Stimulated activated CD4-positive, alpha-beta T cell treated with anti-CD3 and anti-CD28 coated beads, Interleukin-15, amount 100 ng/mL, for 48 hours (primary cell): ENCODE measurements at places on chromosomes 13 and 19.

GRCh38 chr13:20684546-20684945 lies 19.0 kb upstream of the IL17D start:
- no peak for DNase-seq

DNA sequence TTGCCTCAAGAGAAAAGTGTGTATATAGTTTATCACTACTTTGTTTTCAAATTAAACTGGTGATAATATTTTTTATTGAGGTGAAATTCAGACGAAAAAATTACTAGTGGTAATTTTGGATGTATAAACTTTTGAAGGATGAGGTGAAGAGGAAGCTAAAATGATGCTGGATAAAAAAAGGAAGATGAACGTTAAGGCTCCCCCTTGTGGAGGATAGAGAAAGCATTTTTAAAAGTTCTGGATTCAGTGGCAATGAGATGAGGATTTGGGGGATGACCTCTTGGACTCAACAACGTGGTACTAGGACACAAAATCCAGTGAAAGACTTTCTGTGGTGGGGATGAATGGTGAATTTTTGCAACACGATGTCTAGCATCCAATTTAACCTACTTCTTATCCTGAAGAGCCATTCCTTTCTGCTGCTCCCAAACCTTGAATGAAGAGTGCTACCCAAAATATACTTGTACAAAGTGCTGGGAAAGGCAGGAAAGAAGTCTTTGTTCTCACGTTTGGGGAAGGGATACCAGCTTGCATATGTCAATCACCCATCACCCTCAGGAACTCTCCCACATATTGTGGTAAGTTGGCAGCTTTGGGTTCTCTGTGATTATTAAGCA lies 7.3 kb upstream of the SIGLEC5 start:
- no peak for DNase-seq

DNA sequence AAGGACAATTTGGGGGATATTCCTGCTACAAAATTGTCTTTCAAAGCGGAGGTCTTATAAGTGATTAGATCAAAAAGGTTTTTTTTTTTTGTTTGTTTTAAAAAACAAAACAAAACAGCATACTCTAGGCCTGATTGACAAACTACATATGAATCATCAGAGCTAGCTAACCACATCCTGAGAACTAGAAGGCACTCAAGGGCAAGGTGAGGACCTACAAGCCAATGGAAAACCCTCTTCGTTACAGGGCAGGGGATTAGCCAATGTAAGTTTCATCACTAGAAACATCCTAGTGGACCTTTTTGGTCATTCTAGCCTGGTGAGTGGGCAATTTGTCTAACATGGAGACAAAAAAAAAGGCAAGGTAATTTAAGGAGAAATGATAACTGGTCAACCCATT lies 428.6 kb downstream of the RFC3 start:
- no peak for DNase-seq

- DNase-seq, result no peak
Observed at GRCh38 chr13:33251131-33251661, 34.4 kb downstream of the STARD13 start.

- no peak for DNase-seq
Observed at GRCh38 chr19:32223106-32223505, 122.3 kb upstream of the ZNF507 start.

- DNase-seq, result no peak
Observed at GRCh38 chr13:73065036-73065435, 6.2 kb downstream of the KLF5 start.

GRCh38 chr19:36081385-36081784 lies 26.7 kb downstream of the WDR62 start:
- DNase-seq, result no peak

GRCh38 chr19:2609389-2610116 lies 92.9 kb downstream of the GNG7 start:
- DNase-seq, result no peak

GRCh38 chr13:94431987-94432386 lies 47.5 kb downstream of the DCT start:
- DNase-seq, result no peak

GRCh38 chr13:38582133-38582532 lies 104.7 kb upstream of the FREM2 start:
- DNase-seq, result no peak

GRCh38 chr19:15423130-15423529 lies 4.3 kb upstream of the AKAP8L start:
- no peak for DNase-seq

- no peak for DNase-seq
Observed at GRCh38 chr13:43769529-43769928, 17.2 kb downstream of the ENOX1 start.

- DNase-seq, result no peak
Observed at GRCh38 chr13:71460211-71460610, 406.8 kb downstream of the DACH1 start.

GRCh38 chr19:42402376-42403116 lies 12.4 kb upstream of the CNFN start:
- DNase-seq, result no peak

DNA sequence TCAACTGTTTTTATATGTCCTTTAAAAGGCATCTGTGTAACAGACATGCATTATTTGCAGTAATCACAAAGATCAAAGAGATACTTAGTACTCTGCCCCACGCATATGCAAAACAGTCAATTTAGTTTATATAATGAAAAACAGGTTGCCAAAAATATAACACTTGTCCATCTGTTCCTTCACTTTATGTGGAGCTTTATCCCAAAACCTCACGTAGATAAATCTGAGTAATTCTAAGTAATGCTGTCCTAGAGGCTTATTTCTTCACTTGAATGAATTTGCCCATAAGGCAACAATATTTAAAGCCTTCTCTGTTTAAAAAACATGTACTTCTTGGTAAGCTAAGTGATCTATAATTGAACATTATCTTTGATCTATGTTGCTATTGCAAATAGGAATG lies 20.3 kb upstream of the SLITRK6 start:
- DNase-seq, result no peak

GRCh38 chr19:4496304-4496703 lies 22.0 kb downstream of the PLIN4 start:
- DNase-seq, result no peak

GRCh38 chr19:4372165-4373012 lies 28.0 kb downstream of the SH3GL1 start:
- DNase-seq, result no peak

DNA sequence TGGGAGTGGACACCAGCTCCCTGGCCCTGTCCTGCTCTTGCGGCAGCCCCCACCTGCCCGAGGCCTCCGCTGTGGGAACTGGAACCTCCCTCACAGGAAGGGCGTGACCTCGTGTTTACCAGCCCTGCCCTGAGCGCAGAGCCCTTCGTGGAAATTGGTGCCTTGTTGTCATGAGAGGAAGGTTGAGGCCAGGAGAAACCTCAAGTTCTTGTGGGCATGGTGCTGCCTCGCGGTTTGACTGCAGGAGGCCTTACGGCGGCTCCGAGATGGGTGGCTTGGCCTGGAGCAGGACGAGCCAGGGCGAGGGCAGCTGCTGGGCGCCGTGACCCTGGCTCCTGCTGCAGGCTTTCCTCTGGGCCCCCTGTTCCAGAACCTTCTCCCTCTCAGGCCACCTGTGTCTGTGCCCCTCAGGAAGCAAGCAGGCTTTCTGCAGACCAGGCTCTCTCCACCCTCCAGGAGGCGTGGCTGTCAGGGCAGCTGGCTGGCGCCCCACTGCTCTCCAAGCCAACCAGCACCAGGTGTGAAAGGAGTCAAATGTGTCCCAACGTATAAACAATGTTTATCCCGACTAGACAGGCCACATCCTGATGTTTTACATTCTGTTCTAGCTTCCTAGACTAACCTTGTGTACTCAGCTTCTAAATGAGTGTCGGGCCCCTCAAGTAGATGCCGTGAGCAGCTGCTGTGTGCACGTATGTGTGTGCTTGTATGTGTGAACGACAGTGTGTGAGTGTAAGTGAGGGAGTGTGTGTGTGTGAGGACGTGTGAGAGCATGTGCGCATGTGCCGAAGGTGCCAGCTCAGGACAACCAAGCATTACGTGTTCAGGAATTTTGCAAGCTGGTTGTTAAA lies 10.4 kb upstream of the RASA3 start:
- no peak for DNase-seq

- DNase-seq, result no peak
Observed at GRCh38 chr19:43553656-43554055, 20.7 kb downstream of the ZNF575 start.

DNA sequence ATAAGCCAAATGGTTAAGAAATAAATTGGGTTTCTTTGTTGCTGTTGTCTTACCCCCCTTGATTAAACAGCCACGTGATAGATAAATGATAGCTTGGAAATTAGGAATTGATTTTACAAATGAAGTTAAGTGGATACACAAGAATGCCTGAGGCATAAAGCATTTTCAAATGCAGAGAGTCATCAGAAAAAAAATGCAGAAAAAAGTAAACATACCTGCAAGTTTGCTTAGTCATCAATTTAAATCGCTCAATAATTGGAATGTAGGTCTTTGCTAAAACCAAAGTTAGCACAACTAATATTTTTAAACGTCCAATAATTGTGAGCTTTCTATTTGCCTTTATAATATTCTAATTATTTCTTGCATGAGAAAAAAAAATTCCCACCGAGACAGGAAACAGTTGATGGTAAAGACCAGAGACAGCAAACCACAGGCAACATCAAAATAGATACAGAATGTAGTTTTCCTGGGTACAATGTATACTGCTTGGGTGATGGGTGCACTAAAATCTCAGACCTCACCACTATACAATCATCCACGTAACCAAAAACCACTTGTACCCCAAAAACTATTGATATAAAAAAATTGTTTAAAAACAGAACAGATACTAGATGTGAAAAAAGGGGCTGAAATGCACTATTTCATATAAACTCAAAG lies 924.0 kb downstream of the PCDH9 start:
- DNase-seq, result no peak

- no peak for DNase-seq
Observed at GRCh38 chr13:37929308-37929707, 59.7 kb upstream of the TRPC4 start.

DNA sequence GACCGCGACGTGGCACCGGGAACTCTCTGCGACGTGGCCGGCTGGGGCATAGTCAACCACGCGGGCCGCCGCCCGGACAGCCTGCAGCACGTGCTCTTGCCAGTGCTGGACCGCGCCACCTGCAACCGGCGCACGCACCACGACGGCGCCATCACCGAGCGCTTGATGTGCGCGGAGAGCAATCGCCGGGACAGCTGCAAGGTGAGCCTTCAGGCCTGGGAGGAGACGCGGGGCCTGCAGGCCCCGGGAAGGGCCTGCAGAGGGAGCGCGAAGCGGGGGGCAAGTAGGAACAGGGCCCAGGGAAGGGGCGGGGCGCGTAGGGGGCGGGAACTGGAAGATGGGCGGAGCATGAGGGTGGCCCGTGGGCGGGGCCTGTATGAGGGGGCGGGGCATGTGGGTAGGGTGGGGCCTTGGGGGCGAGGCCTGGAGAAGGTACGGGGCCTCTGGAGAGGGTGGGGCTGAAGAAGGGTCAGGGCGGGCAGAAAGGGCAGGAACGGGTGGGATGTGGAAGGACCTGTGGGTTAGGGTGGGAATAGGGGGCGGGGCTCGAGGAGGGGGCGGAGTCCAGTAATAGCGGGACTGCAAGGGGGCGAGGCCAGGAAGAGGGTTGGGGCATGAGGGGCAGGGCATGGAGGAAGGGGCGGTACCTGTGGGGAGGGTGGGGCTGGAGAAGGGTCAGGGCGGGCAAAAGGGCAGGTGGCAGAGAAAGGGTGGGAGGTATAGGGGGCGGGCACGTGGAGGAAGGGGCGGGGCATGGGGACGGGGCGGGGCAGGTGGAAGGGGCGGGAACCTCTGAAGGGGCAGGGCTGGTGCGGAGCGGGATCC lies 2.5 kb downstream of the CFD start:
- peak; percentile 73 for DNase-seq

GRCh38 chr13:102033857-102034331 lies 368.0 kb downstream of the FGF14 start:
- DNase-seq, result no peak

GRCh38 chr13:97018029-97018819 lies 23.9 kb upstream of the OXGR1 start:
- DNase-seq, result peak; percentile 11

GRCh38 chr19:18833849-18834643 lies 2.3 kb downstream of the UPF1 start:
- DNase-seq, result no peak

- DNase-seq, result no peak
Observed at GRCh38 chr13:78370231-78370630, 233.1 kb downstream of the POU4F1 start.

- DNase-seq, result no peak
Observed at GRCh38 chr19:12773571-12773970, 1.8 kb downstream of the HOOK2 start.

DNA sequence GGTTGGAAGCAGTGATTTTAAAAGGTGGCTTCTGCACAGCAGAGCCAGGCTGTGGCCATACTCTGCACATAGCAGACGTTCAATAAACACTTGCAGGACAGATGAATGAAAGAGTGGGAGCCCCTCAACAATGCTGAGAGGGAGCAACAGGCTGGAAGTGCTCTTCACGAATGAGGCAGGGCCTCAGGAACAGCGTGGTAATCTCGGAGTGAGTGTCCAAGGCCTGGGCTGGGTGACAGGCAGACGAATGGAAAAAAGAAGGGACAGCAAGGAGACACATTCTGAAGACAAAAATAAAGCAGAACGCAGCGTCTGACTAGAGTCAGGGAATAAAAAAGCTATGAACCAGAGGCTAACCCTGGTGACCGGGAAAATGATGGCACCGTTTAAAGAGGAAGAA lies 11.1 kb downstream of the GJA3 start:
- DNase-seq, result no peak

DNA sequence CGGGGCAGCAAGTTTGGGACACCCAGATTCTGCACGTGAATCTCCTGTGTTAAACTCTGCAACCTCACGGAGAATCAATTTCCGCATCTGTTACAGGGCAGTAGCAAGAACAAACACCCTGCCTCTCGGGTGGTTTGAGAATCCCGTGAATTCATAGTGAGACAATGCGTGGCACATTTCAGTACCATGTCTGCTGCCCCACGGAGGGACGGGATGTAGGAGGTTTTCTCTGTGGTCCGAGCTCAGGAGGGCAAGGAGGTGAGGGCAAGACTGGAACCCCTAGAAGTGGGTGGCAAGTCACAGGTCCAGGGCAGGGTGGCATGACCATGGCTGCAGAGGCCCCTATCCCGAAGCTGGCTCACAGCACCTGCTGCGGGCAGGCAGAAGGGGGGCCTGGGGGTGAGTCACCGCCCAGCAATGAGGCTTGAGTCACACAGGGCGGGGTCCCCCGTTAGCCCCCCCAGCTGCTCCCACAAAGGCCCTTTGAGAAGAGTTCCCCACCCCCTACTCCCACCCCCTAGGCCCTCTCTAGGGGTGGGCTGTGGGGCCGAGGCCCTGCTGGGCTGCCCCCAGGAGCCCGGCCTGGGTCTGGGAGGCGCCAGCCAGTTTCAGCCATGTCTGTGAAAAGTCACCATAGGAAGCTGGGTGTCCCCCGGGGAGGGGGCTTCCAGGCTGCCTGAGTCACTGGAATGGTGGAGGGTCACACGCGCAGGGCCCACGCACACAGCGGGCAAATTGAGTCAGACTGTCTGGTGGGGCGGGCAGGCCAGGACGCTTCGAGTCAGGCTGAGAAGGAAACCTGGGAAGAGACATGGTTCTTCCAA lies 25.8 kb upstream of the NANOS3 start:
- no peak for DNase-seq

DNA sequence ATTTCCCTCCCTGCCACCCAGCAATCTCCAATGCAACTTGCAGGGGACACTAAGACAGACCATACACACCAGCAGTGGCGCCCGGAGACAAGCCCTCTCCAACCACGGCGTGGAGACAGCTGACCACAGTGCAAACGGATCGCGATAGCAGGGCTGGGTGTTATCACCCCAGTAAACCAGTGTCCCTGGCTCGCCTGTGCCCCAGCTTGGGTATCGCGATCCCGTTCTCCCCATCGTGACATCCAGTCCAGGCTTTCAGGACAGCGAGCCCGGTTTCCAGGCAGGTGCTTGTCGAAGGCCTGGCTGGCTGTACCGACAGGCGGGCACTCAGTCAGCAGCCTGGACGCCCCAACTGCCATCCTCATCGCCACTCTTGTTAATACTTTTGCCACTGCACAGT lies 20.7 kb upstream of the NANOS2 start:
- DNase-seq, result no peak
